ENCODE measurements at places on chromosomes 12 and 14.

- no peak for DNase-seq
Measured at GRCh38 chr14:103516426-103517173, 6.0 kb downstream of the CKB start.

- no peak for DNase-seq
Measured at GRCh38 chr12:116524964-116525379, 34.2 kb upstream of the MAP1LC3B2 start.

- DNase-seq: no peak
Measured at GRCh38 chr12:116188581-116188980, 88.9 kb downstream of the MED13L start.

GRCh38 chr12:25084816-25085215 lies 110.1 kb downstream of the DNAI7 start:
- DNase-seq: no peak

- no peak for DNase-seq
Measured at GRCh38 chr14:77158882-77159255, 17.3 kb upstream of the ZDHHC22 start.
